ENCODE measurements at places on chromosomes 16 and 17.

- no peak for DNase-seq
Observed at GRCh38 chr17:4938688-4939545, 929 bp downstream of the SLC25A11 start.

- DNase-seq, result no peak
Observed at GRCh38 chr17:81179861-81180260, 13.8 kb upstream of the AATK start.

- DNase-seq, result no peak
Observed at GRCh38 chr17:42361781-42362186, 26.5 kb downstream of the STAT3 start.

- peak; percentile 61 for DNase-seq
Observed at GRCh38 chr16:67244387-67245185, 2.7 kb downstream of the FHOD1 start.

GRCh38 chr16:23974223-23974622 lies 138.4 kb downstream of the PRKCB start:
- DNase-seq, result no peak

- DNase-seq, result no peak
Observed at GRCh38 chr17:40822132-40822812, at the start of gene KRT10. KRT10 (minus strand) TSS chr17:40822614; CDS start chr17:40822585, 29 bp downstream.
